ENCODE measurements at places on chromosomes 11 and 22. TPM values are rescaled to one million over a fixed set of nuclear protein-coding genes. Genes with fewer than 3 reads are reported as not detected.

- DNase-seq, result no peak
These were observed 74.1 kb downstream of the PIWIL4 start for GRCh38 chr11:94641167-94641761.

GRCh38 chr11:84381666-84382065 lies 1095.5 kb upstream of the CCDC90B start:
- no peak for DNase-seq

- peak; percentile 6 for DNase-seq
These were observed 584.0 kb downstream of the KCNA4 start for GRCh38 chr11:29432719-29433325.

DNA sequence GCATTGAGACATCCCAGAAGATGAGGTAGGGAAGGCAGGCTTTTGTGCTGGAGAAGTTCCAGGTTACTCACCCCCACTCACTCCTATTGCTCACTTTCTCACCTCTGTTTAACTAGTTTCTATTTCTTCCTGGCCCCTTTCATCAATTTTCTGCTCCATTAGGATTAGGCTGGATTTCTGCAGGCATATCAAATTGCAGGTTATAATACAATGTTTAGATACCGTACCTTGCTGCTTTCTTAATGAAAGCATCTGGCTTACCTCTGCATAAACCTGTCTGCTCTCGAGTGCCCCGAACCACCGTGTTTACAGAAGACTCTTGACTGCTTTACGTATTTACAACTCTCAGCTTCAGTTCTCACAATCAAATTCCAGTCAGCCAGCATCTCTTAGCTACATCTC lies 173.7 kb downstream of the ADAMTS15 start:
- no peak for DNase-seq

DNA sequence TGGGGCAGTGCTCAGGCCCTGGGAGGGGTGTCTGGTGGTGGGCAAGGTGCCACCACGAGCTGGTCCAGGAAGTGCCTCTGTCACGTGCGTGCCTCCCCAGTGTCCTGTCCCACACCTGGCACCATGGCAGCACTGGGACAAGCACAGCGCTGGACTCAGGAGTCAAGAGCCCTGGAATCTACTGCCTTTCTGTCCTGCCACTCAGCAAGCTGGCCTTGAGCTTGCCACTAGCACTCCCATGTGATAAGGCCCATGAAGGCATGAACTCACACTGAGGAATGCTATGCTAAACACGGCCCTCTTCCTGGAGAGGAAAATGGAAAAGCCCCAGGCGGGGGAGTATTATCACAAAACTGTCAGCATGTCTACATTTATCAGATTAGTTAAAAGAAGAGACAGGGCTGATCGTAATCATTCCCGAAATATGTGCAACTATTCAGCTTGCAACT lies 50.7 kb upstream of the SLC35C1 start:
- DNase-seq, result no peak

ZDHHC8 gene
- polyA plus RNA-seq, result 44.8 TPM

GDPD4 gene
- 0.30 TPM for polyA plus RNA-seq

CDCA5 gene
- 10.7 TPM for polyA plus RNA-seq

Data from muscle of back (tissue), 13 donors.